ENCODE measurements at places on chromosomes 7 and 10. TPM values are rescaled to one million over a fixed set of nuclear protein-coding genes. Genes with fewer than 3 reads are reported as not detected.

Gene SPDYE2
- polyA plus RNA-seq, result not detected

Gene HOXA3
- polyA plus RNA-seq, result 1.9 TPM

Gene GPR85
- polyA plus RNA-seq, result 0.57 TPM

Gene WDR37
- polyA plus RNA-seq, result 6.6 TPM

Gene SMO
- polyA plus RNA-seq, result 0.87 TPM

Gene LRRC18
- 2.4 TPM for polyA plus RNA-seq

Gene ASIC3
- polyA plus RNA-seq, result 3.2 TPM

Gene ZNF503
- polyA plus RNA-seq, result 11.7 TPM
